ENCODE measurements at places on chromosomes 1 and 21.

DNA sequence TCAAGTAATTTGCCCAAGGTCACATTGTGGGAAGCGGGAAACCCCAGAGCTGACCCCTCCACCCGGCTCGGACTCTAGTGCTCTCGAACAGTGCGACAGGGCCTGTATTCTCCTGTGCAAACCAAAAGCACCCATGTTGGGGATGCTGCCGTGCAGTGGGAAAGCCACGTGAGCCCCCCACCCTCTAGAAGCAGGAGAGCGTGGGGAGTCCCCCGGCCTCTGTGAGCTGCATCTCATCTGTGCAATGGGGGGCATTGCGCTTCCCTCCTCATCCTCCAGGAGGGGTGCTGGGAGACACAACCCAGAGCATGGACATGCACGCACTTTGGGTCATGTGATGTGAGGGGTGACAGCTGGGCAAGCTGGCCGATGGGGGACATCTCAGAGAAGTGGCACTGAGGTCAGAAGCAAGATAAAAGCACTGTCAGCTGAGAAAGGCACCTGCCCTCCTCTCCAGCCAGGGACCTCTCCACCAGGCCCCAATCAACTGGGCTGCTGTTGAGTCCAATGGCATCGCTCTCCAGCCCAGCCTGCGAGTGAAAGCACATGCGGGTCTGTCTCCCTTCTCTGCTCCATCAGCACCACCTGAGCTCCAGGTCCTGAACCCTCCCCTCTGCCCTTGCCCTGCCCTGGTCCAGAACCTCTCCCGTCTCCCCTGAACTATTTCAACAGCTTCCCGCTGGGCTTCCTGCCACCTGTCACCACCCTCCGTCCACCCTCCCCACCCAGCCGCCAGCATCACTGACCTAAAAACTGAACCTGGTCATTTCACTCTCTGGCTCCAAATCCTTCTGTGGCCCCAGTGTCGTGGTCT lies 76.4 kb upstream of the IFFO2 start:
- no peak for DNase-seq

DNA sequence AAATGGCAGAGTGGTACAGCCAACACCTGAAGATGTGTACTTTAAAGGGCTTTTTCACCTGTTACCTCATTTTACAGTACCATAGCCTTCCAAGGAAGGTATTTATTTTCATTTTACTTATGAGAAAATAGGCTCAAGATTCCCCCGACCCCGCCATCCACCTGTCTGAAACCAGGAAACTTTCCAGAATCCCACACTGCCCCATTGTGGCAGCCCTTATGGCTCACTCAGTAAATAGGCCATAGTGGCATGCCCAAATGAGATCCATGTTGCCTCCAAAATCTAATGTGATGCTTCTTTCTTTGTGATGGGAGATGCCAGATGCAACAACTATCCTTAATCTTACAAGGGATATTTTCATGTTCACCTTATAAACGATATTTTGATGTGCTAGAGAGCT lies 97.8 kb downstream of the EBNA1BP2 start:
- no peak for DNase-seq

DNA sequence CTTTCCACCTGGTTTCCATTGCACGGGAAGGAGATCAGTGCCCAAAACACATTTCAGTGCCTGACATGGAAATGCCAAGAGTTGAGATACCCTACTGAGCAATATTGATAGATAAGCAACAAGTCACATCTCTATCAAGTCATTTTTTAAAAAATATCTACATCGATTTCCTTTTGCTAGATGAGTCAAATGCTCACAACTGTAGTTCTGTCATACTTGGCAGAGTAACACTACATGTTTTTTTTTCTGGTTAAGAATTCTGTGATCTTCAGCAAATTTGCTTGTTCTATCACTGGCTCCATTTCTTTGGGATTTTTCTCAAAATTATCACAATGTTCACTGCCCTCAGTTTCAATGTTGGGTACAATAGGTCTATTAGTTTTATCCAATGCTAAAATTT lies 145.4 kb downstream of the ZC3H11B start:
- no peak for DNase-seq

GRCh38 chr1:31144442-31144841 lies 78.9 kb upstream of the PUM1 start:
- DNase-seq, result no peak

DNA sequence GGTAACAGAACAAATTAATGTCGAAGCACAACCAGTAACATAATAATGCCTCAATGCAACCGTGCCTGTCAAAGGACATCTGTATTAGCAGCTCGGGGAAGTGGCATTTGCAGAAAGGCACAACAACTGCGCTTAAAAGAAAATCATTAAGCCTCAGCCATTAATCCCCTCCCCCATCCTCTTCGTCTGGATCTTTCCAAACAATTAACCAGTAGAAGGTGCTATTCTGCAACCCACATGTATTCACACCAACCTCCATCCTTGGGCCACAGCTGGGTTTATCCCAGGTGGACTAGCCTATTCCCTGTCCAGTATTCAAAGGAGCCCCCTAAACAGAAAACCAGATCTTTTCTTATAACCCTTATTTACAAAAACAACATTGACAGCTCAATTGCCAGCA lies 2.6 kb downstream of the RERE start:
- peak; percentile 51 for DNase-seq

GRCh38 chr1:38464071-38464661 lies 395.4 kb downstream of the RRAGC start:
- DNase-seq, result no peak

DNA sequence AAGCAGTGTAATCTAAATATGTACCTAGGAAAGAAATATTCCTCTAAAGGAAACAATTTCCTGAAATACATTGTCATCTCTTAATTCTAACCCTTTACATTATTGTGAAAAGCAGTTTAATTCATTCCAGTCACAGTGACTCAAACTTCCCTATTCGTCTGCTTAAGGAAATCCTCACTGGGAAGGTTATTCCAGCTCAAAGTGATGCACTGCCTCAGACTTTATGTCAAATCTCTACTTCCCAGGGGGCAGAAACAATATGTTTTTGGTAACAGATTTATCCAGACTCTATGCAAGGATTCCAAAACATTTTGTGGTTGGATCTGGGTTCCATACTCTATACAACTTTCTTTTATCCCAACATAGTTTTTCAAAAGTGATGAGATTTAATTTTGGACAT lies 145.2 kb downstream of the NTMT2 start:
- no peak for DNase-seq

DNA sequence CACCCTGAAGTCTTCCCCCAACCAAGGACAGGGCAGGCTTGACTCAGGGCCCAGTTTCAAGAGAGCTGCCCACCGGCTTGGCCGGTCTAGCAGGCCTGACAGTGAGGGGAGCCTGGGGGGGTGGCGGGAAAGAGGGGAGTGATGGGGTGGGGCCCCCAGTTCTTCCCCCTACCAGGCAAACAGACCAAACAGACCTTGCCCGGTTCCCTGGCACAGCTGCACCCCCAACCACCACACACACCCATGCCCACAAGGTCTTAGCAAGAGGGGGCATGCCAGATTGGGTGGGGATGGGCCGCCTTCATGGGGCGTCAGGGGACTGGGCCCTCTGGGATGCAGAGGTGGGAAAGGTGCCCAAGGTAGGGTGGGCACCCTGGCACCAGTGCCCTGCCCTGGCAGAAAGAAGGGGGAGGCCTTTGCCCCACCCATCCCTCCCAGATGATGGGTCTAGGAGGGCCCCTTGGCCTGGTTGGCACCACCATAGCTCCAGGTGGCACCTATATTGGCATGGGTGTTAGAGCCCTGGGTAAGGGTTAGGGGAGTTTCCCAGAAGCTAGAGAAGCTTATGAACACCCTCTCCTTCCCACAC lies 8.9 kb downstream of the ZBTB7B start:
- DNase-seq, result no peak

DNA sequence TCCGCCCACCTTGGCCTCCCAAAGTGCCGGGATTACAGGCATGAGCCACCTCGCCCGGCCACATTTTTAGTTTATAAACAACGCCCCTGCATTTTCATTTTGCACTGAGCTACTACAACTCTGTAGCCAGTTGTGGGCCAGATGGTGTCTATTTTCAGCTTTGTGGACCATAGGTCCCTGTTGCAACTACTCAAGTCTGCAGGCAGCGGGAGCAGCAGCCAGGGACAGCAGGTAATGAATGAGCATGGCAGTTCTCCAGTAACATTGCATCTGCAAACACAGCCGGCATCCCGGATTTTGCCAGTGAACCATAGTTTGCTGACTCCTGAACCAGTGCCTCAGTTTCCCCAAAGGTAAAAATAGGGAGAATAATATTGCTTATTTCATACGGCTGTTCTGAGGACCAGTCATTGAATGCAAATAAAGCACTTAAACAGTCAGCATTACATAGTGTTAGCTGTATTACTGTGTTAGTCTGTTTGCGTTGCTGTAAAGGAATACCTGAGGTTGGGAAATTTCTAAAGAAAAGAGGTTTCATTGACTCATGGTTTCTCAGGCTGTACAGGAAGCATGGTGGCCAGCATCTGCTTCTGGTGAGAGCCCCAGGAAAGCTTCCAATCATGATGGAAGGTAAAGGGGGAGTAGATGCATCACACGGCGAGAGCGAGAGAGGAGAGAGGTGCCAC lies 65.5 kb upstream of the SLC45A1 start:
- no peak for DNase-seq

GRCh38 chr1:118201524-118201923 lies 16.5 kb upstream of the SPAG17 start:
- no peak for DNase-seq

DNA sequence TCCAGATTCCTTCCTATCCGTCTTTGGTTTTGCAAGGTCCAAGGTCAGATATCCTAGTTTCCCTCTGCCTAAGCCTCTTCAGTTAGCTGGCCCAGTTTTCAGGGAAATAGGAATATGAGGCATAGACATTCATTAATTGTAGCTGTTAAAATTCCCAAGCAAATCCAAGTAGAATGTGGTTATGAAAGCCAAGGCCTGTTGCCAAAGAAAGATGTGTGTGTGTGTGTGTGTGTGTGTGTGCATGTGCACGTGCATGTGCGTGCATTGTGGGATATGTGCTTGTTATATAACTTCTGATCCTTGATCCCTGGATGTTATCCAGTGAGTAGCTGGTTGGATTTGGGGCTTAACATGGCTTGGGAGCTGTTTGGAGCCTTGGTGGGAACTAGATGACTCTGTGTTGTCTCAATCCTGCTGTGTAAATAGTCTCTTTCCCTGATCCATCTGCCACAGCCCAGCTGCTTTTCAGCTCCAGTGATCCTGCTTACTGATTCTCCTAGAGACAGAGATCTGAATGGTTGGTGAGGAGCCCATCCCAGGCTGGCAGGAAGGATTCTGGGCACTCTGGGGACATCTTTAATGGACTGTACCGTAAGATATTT lies 70.6 kb upstream of the GCLM start:
- DNase-seq, result no peak

DNA sequence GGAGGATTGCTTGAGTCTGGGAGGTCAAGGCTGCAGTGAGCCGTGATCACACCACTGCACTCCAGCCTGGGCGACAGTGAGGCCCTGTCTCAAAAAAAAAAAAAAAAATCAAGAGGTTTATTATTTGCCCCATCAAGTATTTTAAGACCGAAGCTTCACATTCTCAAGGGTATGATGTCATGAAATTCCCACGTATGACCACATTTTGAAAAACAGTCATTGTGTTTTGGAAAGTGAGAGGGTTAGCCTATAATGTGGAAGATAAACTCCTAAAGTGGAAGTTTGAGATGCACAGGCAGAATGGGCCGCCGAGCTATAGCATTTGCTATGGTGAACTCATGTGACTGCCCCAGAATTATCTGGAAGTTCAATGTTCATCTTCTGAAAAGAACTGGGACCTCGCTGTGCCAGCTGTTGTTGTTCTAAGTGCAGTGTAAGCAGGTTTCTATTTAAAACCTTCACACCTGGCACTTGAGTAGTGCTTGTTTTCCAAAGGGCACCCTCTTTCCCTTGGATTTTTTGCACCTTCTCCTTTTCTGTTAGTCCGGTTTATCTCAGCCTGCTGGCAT lies 96.9 kb upstream of the SLC25A33 start:
- no peak for DNase-seq

DNA sequence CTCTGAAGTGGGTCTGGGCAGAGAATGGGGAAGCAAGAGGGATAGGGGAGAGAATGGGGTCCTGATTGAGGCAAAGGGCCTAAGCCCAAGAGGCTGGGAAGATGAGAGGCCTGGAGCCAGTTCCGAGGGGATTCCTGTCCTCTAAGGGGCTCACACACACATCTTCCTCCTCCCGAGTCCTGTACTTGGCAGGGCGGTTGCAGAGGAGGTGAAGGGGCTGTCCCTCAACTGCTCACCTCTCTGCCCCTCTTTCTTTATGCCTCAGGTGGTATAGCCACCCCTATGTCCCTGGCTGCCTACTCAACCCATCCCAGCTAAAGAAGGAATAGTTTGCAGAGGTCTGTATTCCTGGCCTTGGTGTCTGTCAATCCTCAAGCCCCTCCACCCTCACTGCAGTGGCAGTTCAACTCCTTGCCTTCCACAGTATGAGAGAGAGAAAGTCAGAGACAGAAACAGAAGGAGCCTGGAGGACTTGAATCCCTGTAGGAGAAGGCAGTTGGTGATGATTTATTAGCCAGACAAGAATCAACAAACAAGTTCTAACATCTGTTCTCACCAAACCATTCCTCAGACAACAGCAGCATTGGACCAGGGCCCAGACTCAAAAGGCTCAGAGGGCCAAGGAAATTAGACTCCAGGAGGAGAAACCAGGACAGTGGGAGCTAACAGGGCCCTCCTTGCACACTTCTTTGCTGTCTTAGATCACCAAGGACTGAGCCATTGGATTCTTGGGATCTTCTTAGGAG lies 10.7 kb downstream of the SH2D2A start:
- no peak for DNase-seq

DNA sequence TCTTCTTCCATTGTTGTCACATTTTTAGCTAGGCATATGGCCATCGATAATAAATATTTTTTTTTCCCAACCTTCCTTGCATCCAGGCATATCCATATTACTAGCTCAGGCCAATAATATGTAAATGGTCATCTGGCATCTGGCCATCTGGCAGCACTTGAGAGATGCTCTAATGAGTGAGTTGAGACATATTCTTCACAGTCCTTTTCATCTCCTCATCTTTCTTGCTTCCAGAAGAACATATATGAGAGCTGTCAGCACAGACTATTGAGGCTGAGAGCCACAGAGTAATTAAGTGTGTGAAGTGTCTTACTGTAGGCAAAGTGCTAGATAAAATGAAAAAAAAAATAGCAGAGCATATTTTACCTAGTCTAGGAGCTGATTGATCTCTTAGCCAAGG lies 628.4 kb upstream of the TMPRSS15 start:
- no peak for DNase-seq

- DNase-seq, result no peak
These were observed 257.2 kb upstream of the HOOK1 start for GRCh38 chr1:59557549-59557885.

All from putamen (tissue), 1 donor.